Stimulated activated CD8-positive, alpha-beta memory T cell treated with anti-CD3 and anti-CD28 coated beads, Interleukin-15, amount 100 ng/mL, for 48 hours (primary cell): ENCODE measurements at places on chromosomes 4 and X.

DNA sequence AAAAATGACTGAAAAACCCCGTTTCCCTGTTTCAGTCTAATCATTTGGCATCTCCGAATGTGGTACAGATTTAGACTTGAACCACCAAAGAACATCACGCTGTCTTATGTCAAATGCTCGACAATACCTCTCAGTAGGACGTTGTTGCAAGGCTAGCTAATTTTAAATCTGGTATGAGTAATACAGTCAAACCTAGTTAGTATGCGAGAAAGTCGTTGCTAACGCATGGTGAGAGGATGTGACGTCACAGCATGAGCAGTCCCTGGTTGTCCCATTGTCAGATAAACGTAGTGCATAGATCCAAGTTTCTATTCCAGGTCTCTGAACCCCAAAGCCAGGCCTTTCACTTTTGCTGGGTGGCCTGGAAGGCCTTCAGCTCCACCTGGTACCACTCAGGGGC, 44.7 kb downstream of the SETD7 start:
- no peak for DNase-seq

GRCh38 chrX:15664487-15665444, at the start of gene CLTRN:
CLTRN (minus strand) TSS chrX:15664805; CDS start chrX:15664775, 30 bp downstream.
- DNase-seq: no peak

- DNase-seq: peak; percentile 28
Measured at GRCh38 chr4:39446842-39447573, 11.7 kb downstream of the RPL9 start.

GRCh38 chrX:118324588-118324987, 21.3 kb upstream of the WDR44 start:
- no peak for DNase-seq

DNA sequence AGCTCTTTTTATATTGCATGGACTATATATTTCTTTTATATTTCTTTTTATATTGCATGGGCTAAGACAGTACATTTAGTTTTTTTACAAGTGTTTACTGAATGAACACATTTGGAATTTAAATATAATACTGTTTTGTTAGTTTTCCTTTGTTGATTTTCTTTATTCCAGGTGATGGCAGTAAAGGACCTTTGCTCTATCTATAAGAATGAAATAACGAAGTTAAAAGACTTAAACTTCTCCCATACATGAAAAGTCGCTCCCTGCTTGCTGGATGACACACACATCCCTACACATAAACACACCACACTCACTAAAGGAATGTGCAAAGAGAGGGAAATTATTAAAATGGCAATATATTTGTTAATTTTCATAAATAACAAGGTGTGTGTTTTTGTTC, 102.5 kb upstream of the ANXA10 start:
- DNase-seq: no peak

GRCh38 chr4:53306729-53307128, 59.1 kb downstream of the SCFD2 start:
- DNase-seq: no peak

- DNase-seq: no peak
Measured at GRCh38 chr4:13108096-13108495, 376.0 kb downstream of the RAB28 start.

GRCh38 chr4:56871371-56871866, 36.3 kb upstream of the REST start:
- no peak for DNase-seq

DNA sequence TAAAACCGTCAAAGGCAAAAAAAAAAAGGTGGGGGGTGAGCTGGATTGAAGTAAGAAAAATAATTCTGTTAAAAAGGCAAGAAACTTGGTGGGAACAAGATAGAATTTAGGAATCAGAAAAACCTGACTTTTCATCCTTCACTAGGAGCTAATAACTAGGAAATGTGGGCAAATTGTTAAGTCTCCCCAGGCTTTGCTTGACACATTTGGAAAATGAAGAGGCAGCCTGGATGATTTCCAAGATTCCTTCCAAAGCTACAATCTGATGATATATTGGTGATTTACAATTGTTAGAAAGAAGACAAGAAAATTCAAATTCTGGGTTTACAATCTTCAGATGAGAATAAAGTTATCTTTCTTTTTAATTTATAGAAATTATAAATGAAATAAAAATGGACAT, 1062.5 kb downstream of the ADGRL3 start:
- DNase-seq: no peak

GRCh38 chr4:68700152-68700551, 29.7 kb upstream of the UGT2B15 start:
- no peak for DNase-seq

DNA sequence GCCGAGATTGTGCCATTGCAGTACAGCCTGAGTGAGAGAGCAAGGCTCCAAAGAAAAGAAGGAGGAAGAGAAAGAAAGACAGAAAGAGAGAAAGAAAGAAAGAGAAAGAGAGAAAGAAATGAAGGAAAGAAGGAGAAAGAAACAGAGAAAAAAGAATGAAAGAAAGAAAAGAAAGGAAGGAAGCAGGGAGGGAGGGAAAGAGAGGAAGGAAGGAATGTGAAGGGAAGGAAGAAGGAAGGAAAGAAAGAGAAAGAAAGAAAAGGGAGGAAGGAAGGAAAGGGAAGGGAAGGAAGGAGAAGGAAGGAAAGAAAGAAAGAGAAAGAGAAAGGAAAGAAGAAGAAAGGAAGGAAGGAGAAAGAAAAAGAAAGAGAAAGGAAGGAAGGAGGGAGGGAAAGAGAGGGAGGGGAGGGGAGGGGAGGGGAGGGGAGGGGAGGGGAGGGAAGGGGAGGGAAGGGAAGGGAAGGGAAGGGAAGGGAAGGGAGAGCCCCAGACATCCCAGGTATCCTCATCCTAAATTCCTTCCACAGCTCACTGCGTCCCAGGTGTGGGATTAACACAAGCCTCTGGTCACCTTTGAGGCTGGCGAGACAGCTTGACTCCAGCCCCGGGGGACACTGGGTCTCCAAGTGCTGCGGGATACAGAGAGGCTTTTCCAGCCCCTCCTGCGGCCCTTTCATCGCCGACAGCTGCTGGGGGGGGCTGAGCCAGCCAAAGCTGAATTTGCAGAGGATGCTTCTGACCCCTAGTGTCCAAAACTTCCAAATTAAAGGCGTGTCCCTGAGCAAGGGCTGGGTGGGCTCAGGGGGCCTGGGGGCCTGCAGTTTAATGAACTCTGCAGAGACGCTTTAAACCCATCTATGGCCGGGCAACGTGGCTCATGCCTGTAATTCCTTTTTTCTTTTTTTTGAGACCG, 24.2 kb upstream of the CSF2RA start:
- no peak for DNase-seq

GRCh38 chr4:53592122-53592521, 836 bp upstream of the LNX1 start:
- no peak for DNase-seq

DNA sequence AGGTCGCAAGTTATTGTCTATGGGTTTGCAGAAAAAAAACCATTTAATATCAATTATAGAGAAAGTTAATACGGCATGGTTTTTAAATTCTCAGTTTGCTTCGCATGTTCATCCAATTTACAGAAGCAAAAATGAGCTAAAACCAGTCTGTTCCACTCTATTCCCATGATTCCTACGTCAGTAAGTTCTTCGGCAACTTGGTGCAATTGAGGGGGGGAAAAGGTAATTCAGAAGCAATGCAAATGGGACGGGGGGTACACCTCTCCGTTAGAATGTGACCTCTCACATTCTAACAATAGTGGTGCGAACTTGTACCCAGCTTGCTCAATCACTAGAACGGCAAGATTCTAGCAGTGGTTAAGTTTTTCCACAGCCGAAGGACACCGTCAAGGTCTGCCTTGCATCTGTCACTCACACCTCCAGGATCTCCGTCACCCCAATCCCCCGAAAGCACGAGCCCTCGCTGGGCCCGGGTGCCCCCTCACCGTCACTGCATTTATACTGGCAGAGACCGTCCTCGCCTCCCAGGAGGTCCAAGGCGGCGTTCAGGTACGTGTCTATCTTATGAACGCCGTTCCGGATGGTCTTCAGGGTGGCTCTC, 653 bp downstream of the PLA2G12A start:
- DNase-seq: peak; percentile 18

DNA sequence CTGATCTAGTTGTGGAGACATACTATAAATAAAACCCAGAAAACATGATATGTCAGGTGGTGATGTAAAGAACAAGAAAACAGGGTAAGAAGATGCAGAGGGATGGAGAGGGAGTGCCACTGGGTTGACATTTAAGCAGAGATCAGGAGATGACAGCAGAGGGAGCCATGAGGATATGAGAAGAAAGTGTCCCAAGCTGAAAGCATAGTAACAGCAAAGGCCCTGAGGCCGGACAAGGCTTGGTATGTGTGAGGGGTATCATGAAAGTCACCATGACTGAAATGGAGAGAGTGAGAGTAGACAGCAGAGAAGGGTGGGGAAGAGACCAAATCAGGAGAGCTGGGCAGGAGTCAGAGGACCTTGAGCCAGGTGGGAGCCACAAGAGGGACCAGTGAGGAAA, 3.4 kb downstream of the GPKOW start:
- no peak for DNase-seq

- no peak for DNase-seq
Measured at GRCh38 chr4:108337923-108338322, 169.2 kb upstream of the LEF1 start.

DNA sequence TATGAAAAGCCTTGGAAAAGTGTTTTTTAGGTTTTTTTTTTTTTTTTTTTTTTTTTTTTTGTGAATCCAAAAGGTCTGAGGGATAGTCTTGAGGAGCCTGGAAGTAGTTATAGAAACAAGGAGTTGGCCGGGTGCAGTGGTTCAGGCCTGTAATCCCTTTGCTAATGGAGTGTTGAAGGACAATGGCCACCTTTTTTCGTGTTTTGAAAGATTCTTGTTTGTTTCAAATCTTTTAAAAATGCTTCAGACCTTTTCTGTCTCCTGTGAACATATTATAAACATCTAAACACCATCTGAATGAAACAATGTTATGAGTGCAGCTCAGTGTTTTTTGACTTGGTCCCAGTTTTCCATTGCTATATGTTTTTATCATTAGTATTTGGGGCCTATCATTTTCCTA, 177.8 kb downstream of the SOWAHB start:
- no peak for DNase-seq

DNA sequence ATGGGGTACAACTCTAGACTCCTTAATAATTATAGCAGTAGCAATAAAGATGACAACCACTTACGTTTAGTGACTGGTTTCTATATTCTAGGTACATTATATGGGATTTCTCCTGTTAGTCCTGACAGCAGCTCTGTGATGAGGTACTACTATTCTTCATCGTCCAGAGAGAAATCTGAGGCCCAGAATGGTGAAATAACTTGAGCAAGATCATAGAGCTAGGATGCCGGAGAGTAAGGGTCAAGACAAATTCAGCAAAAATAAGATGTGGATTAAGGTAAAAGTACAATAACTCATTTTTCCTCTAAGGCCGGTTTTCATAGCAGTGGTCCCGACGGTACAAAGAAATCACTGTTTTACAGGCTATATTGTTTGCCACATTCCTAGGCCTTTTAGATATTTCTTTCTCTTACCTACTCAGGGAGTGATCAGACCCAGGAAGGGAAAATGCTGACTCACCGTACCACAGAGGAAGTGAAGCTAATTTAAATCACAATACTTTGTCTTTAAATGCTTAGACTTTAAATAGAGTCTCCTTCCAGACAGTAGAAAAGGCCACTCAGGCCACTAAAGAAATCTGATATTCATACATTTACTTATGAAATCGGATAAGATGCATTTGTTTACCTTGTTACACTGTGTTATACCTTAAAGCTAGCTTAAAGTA, 2023.0 kb upstream of the AGA start:
- DNase-seq: no peak

- DNase-seq: no peak
Measured at GRCh38 chr4:153684971-153685371, 891 bp downstream of the TLR2 start.

DNA sequence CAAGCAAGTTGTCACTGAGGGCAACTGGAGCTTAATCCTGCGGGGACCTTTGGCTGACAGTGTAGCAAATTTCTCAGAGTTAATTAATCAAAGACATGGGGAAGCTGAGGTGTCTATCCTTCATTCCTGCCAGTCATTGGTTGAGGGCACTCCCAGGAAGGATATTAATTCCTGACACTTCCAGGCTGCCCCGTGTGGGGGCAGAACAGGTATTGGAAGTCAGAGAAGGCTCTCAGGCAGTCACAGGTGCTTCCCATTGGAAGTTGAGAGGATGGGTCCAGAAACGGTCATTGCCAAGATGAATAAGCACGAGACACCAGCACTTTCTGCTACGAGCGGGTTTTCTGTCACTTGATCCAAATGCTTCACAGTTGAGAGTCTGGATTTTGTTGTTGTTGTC, 29.1 kb upstream of the CD38 start:
- DNase-seq: no peak

DNA sequence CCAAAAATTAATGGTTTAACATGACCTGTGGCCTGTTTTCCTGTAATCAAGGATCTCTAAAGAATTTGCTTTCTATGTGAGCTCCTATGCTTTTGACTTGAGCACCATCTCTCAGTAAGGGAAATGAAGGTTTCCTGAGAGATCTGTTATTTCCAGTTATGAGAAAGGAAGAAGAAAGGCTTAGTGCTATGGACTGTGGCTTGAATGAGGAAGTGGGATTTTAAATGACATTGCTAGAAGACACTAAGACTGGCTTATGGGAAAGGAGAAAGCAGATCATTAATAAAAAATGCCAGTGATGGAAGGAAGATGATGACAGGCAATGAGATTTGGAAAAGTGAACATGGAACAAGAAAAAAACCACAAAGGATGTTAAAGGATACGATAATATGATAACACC, 285.4 kb downstream of the OPHN1 start:
- DNase-seq: no peak

GRCh38 chrX:154822029-154822428, 12.4 kb downstream of the SMIM9 start:
- no peak for DNase-seq

DNA sequence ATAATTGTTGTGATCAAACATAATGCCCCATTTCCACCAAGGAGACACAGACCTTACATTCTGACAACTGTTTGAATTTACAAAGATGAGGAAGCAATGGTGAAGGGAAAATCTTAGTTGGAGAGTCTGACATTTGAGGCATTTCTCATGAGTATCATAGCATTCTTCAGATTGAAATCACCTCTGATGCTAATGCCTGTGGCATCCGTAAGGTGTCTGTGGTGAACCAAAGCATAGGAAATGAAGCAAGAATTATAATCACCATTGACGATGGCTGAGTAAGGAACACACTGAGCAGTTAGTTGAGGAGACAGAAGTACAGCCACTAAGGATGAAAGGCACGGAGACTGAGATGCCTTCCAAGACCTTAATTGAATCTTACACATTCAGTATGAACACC, 575.7 kb downstream of the TRIML1 start:
- DNase-seq: no peak

- DNase-seq: no peak
Measured at GRCh38 chr4:158176108-158176507, 3.3 kb upstream of the GASK1B start.

GRCh38 chr4:7705062-7705461, 234.6 kb downstream of the AFAP1 start:
- no peak for DNase-seq

DNA sequence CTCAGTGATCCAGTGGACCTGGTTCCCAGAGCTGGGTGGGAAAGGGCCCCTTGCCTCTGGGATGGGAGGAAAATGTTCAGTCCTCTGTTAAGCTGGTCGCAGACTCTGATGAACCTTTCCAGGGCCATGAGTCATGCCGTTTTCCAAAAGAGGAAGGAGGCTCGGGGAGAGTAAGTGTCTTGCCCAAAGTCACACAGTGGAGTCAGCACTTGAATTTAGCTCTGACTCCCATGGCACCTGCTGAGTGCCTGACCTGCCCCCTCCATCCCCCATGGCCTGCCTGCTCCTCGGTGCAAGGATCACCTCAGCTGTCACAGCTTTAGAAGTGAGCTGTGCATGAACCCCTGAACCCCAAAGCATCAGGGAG, 14.0 kb upstream of the KIAA0232 start:
- no peak for DNase-seq
